ENCODE measurements at places on chromosomes 4 and X.

DNA sequence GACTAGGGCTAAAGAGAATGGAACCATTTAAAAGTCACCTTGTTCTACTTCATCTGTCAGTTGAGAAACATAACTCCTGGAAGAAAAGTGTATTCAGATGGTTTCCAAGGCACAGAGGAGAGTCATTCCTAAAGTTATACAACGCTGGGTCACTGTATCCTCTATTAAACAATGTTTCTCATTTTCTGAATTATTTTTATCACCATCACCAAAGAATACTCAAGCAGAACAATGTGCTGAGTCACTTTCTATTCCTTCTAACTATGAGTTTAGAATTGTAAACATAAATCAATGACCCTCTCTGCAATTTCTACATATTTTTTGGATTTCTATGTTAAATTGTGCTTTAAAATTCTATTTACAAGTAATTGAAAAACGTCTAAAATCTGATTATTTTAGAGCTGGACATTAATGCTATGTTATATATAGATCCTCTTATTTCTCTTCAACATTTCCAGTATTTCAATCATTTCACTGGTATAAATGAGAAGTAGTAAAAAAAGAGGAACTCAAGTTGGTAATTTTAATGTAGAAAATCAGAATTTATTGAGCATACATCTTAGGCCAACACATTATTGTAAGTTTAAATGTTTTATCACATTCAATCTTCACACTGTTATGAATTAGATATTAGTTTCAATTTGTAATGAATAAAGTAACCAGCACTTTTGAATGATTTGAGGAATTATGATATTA lies 7.5 kb downstream of the DTHD1 start:
- DNase-seq: no peak

- DNase-seq: no peak
Observed at GRCh38 chrX:133587818-133588217, 172.5 kb upstream of the GPC4 start.

- no peak for DNase-seq
Observed at GRCh38 chr4:88419874-88420273, 37.0 kb upstream of the HERC5 start.

GRCh38 chr4:153634738-153635353 lies 49.2 kb upstream of the TLR2 start:
- DNase-seq: no peak

DNA sequence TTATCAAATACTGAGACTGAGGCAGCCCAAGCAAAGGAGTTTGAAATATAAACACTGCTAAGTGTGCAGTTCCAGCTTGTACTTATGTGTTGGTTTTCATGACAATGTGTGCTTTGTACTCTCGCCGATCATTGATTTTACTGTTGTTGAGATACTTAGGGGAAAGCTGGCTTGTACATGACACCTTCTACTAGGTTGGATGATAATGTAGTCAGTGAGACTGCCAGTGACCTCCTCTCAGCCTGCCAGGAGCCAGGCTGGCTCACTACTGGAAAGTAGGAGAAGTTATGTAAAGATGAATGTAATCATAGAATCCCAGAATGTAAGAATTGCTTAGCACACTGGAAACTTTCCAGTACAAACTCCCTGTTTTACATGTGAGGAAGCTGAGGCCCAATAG lies 132.0 kb downstream of the AFF2 start:
- DNase-seq: no peak

- no peak for DNase-seq
Observed at GRCh38 chrX:69096963-69097362, 68.3 kb downstream of the PJA1 start.

DNA sequence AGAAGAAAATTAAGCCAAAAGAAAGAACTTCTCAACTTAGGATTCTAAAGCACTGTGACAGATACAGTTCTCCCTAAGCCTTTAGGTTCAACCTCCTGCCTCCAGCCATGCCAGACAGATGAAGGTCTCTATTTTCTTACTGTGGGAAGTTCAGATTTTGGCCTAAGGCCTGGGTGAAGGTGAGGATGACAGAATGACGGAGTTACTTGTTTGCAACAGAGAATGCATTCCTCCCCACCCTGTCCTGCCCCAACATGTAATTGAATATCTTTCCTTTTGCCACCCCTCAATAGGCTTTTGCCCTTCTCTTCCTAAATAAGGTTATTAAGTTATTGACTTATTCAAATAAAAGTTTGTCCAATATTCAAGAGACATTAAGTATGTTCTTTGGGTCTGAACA lies 25.6 kb downstream of the SLC16A2 start:
- DNase-seq: no peak

DNA sequence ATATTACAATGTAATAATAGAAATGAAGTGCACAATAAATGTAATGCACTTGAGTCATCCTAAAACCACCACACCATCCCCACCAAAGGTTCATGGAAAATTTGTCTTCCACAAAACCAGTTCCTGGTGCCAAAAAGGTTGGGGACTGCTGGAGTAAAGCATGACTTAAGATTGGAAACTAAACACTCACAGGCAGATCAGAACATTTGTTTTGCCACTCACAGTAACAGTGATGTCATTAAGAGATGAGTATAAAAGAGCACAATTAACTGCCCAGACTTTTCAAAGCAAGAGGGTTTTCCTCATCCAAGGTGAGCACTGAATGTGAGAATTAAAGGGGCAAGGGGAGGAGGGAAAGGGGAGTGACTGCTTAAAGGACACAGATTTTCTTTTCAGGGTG lies 35.6 kb downstream of the MAP7D3 start:
- no peak for DNase-seq
